ENCODE measurements at places on chromosomes 1 and 21.

GRCh38 chr1:155970531-155971167 is 7.7 kb downstream of the ARHGEF2 start:
- DNase-seq = no peak

- no peak for DNase-seq
Measured at GRCh38 chr1:44048532-44049215, 17.4 kb upstream of the SLC6A9 start.

DNA sequence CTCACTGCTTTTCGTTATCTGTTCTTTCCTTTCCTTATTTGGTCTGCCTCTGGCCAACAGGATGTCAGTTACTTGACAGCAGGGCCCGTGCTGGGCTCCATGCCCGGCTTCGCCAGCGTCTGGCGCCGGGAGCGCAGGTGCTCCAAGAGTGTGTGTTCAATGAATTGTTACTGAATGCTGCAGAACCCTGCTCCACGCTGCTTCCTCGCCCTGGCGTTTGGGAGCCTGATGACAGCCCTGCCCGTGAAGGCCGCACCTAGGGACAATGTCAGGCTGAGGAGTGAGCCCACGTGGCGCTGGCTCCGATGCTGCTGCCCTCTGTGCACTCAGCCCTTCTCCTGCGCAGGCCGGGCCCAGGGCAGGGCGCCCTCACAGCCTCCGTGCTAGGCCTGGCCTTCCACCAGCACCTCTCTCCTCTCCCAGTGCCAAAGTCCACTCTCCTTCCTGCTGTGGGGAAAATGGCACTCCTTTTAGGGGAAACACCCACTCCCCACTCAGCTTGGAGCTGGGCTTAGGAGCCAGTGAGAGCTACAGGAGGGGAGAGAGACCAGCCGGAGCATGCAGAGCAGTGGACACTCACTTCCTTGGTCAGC is 51.4 kb downstream of the ACBD3 start:
- DNase-seq = no peak

GRCh38 chr1:1290238-1290731 is 10.0 kb downstream of the SCNN1D start:
- no peak for DNase-seq

DNA sequence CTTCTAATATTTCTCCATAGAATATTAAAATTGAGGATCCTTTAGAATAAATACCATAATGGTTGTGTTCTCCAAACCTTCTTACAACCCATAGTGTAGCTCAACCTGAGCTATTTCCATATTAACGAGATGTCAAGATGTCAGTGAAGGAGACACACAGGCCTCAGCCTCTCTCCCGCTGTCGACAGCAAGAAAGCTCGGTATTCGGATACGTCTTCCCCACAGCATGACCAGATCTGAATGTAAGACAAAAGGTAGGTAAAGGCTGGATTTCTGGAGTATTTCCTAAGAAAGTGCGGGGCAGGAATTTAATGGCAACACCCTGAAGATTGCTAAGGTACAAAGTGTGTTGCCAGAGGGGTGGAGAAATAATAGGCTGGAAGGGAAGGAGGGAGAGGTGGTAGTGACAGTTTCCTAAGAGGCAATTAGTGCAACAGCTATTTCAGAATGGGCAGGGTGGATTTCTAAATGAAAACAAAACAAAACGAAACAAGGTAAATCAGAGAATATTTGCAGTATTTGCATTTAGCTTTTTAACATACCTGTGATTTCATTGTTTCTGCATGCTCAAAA is 1.7 kb downstream of the ADSS2 start:
- DNase-seq = no peak

GRCh38 chr1:213284626-213285025 is 233.6 kb downstream of the RPS6KC1 start:
- DNase-seq = no peak

GRCh38 chr1:93620841-93621210 is 60.8 kb downstream of the BCAR3 start:
- DNase-seq = no peak

DNA sequence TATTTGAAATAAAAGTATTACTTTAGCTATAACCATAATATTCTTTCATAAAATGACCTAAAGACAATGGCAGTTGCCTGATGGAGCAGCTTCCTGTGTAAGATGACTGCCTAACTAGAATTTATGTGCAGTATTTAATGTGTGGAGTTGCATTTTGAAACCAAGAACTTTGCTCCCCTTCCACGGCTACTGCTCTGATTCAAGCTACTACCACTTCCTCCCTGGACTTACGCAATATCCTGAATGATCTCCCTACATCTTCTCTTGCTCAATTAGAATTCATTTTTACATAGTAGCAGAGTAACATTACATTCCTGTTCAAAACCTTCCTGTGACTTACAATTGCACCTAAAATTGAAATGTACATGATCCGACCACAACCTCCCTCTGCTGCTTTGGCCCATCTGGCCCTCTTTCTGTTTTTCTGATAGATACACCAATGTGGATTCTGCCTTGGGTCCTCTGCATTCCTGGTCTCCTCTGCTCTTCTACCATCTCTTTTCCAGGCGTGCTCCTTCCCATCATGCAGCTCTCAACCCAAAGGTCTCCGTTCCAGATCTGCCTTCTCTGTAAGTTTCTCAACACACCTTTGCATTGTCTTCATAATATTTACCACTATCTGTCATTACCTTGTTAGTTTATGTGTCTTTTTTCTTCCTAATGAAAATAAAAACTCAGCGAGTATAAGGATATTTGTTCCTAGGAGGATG is 47.4 kb upstream of the USP25 start:
- DNase-seq = no peak

GRCh38 chr1:222234351-222234750 is 313.6 kb downstream of the HHIPL2 start:
- DNase-seq = no peak

- no peak for DNase-seq
Measured at GRCh38 chr1:156176610-156177210, 17.2 kb upstream of the SLC25A44 start.
